ENCODE measurements at places on chromosomes 11 and 22. TPM values are rescaled to one million over a fixed set of nuclear protein-coding genes. Genes with fewer than 3 reads are reported as not detected.

GRCh38 chr11:124977006-124977405 lies 23.0 kb downstream of the CCDC15 start:
- no peak for DNase-seq

- DNase-seq: no peak
These were observed 2.1 kb upstream of the NEAT1 start for GRCh38 chr11:65420506-65420905.

DNA sequence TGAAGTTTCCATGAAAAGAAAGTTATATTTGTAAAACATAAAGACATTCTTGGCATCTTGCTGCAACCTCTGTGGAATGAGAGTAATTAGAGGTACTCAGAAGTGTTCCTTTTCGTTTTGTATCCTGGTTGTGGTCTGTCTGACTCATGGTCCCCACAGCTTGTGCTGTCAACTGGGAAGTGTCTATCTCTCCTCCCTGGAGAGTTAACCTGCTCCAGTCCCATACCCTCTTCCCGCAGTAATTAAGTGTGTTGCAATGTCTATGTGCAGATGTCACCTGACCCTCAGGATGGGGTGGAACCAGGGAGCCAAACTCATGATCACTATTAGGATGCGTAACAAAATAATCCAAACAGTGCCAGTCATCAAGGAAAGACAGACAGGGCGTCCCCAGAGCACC lies 23.0 kb upstream of the ZDHHC13 start:
- DNase-seq: no peak

DNA sequence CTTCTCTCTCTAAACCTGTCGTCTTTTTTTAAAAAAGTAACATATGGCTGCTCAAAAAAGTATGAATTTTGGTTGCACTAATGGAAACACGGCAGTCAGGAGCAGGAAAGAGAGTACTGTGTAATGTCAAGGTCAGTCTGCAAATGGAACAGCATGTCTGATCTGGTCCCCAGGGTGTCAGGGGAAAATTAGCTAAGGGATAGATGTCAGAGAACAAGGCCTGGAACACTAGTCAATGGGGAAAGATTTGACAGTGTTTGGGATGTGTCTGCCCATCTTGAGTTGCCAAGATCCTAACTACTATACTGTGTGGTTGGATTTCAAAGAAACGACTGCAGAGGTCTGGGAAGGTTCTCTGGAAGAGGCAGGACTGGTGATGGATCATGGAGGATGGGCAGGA lies 65.7 kb upstream of the PHOX2A start:
- no peak for DNase-seq

- DNase-seq: no peak
These were observed 179.9 kb downstream of the DBX1 start for GRCh38 chr11:19980388-19980787.

- no peak for DNase-seq
These were observed 779 bp downstream of the SELENOH start for GRCh38 chr11:57742087-57742452.

- no peak for DNase-seq
These were observed 140.3 kb downstream of the BRD1 start for GRCh38 chr22:49687333-49687732.

The NCAM1 gene
- total RNA-seq: 20.8 TPM

DNA sequence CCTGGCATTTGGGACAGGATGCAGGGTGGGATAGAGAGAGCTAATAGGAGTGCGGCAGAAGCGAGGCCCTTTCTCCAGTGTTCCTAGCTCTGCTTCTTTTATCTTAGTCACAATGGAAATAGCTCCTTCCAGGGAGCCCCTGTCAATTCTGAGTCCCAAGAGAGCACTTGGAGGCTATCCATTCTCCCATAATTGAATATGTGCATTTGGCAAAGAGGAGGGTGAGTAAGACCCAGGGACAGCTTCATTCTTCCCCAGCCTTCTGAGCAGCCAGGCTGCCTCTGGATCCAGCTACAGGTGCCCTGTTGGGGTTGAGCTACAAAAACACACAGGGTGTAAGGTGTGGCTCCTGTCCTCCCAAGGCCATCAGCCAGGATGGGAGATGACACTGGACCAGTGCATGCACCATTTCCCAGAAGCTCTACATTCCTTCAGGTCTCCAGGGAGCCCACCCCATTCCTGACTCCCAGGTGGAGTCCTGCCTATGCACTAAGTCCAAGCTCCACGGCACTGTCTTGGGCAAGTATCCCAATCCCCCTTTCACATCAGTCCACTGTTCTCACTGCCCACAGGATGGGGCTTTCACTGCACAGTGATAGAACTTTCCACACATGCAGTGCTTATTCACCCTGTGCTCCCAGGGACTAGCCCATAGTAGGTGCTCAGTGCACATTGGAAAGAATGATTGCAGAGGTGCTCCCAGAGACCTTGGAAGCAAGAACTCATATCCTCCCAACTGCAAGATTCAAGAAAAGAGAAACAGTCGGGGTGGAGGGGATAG lies 6.2 kb downstream of the MS4A10 start:
- no peak for DNase-seq

DNA sequence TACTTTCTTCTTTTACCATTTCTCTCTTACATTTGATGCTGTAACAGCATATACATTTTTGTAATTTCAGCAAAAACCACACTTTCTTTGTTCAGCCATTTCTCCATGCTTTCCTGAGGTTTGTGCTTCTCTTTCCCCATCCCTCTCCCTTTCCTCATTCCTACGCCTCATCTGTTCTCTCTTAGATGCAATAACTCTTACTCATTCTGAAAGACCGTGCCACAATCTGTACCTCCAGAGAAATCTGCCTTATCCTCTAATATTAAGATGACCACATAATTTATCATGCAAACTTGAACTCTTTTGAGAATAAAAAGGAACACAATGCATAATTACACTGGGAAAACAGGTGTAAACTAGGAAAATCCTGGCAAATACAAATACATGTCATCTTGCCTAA lies 588.9 kb downstream of the JRKL start:
- no peak for DNase-seq

- DNase-seq: no peak
These were observed 224.3 kb upstream of the PITPNB start for GRCh38 chr22:28143241-28143865.

The TIMP3 gene
- total RNA-seq: 6.3 TPM

DNA sequence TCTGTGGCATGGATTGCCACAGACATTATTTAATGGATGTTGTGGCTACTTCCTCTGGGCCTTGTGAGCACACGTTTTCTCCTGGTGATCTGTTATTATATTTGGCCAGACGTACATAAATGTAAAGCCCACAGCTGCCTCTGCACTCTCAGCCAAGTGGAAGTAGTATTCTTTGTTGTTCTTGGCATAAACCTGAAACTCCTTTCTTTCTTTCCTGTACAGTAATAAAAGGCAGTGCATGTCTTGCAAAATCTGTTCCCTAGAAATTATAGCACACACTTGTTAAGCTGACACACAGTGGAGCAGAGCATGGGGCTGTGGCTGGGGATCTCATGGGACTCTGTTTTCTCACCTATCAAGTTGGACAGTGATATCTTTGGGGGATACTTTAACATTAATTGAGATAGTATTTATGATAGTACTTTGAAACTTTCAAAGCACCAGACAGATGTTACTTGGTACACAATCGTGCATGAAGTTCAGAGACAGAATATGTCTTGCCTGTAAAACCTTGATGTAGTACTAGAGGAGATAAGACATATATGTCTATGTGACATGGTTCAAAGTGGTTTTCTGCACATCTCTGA lies 20.9 kb downstream of the PANX1 start:
- DNase-seq: no peak

The OR8K3 gene
- not detected for total RNA-seq

The KCNJ11 gene
- 5.0 TPM for total RNA-seq

The WDR74 gene
- 47.4 TPM for total RNA-seq

The MUC6 gene
- total RNA-seq: not detected

The SCGB1D2 gene
- not detected for total RNA-seq

The CEP126 gene
- 2.2 TPM for total RNA-seq

GRCh38 chr11:58504232-58504631 lies 3.7 kb downstream of the OR5B21 start:
- no peak for DNase-seq

GRCh38 chr11:130808541-130808940 lies 107.7 kb downstream of the SNX19 start:
- no peak for DNase-seq

- DNase-seq: no peak
These were observed 144.0 kb downstream of the MPPED1 start for GRCh38 chr22:43555561-43556515.

GRCh38 chr11:15104166-15104565 lies 10.6 kb upstream of the INSC start:
- no peak for DNase-seq

GRCh38 chr22:46684706-46685105 lies 53.3 kb downstream of the CERK start:
- no peak for DNase-seq

GRCh38 chr11:1652771-1653540 lies 23.4 kb downstream of the KRTAP5-5 start:
- DNase-seq: peak; percentile 85

- DNase-seq: no peak
These were observed 608.2 kb downstream of the TBC1D22A start for GRCh38 chr22:47370448-47371262.

DNA sequence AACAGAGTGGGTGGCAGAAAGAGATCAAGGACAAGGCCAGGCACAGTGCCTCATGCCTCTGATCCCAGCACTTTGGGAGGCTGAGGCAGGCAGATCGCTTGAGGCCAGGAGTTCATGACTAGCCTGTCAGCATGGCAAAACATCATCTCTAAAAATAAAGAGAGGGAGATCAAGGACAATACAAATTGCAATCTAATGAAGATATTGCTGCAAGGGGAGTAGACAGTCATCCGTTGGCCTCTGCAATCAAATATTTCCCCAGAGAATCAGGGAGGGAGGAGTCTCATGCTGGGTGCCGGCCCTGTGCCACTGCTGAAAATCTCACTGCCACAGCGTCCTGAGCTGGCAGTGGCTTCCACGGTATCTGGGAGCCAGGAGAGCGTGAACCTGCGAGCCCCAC lies 19.4 kb upstream of the IL17RA start:
- no peak for DNase-seq

- peak; percentile 86 for DNase-seq
These were observed 24.1 kb upstream of the TSKU start for GRCh38 chr11:76759092-76759491.

DNA sequence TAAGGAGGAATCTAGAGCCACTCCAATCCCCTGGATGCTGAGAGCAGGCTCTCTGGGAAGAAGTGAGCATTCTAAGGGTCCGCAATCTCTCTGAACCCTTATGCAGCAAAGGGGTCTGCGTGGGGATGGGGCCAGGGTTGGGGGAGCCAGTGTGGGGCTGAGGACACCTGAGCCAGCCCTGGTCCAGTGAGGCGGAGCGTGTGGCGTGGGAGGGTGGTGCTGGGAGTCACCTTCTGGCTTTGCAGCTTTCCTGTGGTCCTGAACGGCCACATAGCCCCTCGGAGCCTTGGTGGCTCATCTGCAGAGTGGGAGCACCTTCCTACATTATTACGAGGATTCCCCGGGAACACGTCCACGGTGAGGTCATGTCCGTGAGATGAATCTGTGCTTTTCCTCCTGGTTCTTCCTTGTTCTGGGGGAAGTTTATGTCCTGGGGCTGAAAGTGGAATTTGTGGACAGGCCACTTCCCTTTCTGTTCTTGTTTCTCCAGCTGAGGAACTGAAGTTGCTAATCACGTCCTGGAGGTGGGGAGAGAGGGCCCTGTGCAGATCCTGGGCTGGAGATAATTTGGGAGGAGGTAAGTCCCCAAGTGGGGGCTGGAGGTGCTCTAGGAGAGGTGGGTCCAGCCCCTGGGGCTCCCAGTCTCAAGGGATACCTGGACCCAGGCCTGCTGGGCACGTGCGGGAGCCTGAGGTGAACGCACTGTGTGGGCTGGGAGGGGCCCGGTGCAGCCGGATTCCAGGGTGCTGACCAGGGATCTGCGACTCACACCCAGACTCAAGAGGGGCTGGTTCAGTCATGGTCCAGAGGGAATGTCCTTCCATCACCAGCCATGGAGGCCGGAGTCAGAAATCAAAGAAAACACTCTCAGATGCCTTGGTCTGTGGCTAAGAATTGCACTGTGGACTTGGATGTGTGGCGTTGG lies 6.1 kb downstream of the MRGPRE start:
- no peak for DNase-seq

DNA sequence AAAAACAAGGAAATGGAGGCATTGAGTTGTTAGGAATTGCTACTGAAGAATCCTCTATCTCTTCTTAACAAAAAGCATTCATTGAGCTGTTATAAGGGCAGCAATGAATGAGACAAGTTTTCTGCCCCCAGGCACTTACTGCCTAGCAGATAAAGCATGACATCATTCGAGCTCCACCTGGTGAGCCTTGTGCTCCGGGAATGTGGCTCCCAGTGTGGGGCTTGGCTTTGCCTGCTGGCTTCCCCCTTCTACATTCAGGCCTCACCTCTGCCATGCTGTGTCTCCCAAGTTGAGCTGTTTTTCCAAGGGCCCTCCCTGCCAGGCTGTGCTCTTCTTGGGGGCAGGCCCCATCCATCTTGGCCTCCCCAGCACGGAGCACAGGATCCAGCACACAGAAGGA lies 56.9 kb upstream of the EIF3D start:
- DNase-seq: no peak

DNA sequence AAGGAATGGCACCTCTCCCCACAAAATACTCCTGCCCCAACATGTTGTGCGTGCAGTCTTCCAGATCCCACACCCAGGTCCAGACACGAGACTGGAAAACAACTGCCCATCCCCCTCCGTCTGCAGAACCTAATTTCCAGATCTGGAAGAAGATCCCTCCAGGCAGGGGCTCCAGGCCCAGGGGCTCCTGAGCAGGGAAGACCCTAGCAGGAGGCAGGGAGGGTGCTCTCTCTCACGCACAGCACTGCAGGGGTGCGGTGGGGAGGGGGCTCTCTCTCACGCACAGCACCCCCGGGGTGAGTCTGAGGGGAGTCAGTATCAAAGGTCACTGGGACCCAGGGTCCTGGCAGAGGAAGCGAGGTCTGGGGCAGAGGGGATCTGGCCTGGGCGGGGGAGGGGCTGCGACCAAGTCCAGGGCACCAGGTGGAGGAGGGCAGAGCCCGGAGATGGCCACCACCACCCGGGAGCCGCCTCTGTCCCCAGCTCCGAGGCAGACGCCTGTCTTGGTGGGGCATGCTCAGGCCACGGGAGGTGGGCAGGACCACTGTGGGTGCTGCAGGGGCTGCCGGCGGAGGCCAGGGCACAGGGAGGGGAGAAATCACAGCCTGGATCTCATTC lies 1.7 kb downstream of the MLC1 start:
- DNase-seq: no peak
